ENCODE measurements at places on chromosomes 4 and X. TPM values are rescaled to one million over a fixed set of nuclear protein-coding genes. Genes with fewer than 3 reads are reported as not detected.

DNA sequence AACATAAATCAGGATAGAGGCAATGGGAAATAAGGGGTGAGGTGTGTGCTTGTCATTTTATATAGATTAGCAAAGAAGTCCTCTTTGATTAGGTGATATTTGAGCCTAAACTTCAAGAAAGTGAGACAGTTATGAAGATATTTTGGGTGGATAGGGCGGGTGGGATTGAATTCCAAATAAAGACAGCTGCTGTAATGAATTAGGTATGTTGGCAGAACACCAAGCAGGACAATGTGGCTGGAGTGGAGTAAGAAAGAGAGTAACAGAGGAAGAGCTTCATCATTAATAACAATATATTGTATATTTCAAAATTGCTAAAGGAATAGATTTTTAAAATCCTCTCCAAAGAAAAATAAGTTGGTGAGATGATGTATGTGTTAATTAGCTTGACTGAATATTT is 91.0 kb upstream of the CENPE start:
- DNase-seq, result no peak

DNA sequence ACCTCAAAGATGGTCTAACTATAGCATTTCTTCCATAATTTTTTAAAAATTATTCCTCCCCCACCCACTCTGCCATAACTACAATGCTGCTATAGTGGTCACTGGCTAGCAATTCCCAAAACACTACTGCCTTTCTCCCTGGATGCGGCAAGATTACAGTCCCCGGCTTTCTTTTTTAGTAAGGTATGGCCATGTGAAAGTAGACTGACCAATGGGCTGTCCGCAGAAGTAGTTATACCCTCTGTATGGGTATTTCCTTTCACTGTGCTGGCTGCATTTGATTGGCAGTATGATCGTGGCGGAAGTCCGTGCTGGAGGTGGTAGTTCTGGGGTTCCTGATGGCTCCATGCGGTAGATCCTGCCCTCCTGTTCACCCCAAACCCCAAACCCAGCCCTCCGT is 166.0 kb downstream of the FBXO8 start:
- no peak for DNase-seq

DNA sequence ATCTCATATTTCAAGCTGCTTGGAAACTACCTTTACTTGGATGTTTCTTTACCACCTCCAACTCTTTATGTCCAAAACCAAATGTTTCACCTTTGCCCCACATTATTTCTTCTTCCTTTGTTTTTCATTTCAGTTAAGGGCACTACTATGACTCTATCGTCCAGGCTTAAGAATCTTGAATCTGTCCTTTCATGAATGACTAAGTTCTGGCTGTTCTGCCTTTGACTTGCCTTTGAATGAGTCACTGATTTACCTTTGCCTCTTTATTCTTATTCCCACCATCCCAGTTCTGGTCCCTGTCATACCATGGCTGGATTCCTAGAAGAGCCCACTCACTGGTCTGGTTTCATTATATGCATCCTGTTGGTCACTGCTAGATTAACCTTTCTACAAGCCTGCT is 30.6 kb upstream of the PLAC1 start:
- DNase-seq, result no peak

- no peak for DNase-seq
Measured at GRCh38 chr4:38804654-38805295, at the start of gene TLR1. TLR1 (minus strand) TSS chr4:38804791; CDS start chr4:38798831, 5,960 bp downstream.

DNA sequence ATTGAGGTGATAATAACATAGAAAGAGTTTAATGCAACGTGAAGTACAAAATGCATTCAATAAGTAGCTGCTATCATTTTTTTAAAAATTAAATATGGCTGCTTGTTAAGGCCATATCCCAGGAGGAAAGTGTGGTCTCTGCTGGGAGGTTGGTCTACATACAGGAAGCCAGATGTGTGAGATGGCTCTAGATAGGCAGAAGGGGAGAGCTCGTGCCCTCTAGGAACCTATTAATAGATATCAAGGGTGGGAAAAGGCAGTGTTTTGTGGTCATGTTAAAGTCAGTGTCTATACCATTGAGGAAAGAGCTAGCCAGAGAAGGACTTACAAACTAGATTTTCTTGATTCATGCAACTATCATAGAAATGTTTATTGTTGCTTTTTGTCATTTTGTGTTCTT is 140.5 kb downstream of the KLHL8 start:
- DNase-seq, result no peak

DNA sequence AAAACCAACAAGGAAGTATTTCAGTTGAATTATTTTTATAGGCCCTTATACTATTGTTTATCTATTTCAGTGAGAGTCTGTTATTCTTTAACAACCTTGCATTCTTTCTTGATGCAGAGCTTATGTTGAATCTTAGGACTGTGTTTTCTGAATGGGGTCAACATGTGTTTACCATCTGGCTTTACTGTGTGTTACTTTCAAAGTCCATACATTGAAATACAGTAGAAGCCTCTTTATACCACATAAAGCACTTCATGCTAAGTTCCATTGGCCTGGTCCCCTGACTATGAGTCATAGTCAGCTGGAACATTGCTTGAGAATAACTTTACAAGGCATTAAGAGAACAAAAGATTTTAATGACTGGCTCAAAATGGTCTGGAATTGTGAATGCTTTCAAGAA is 152.6 kb downstream of the GASK1B start:
- no peak for DNase-seq

GRCh38 chr4:71167083-71167482 is 171.7 kb upstream of the SLC4A4 start:
- DNase-seq, result no peak

- DNase-seq, result no peak
Measured at GRCh38 chr4:182536221-182536811, 293.1 kb downstream of the TENM3 start.

- DNase-seq, result no peak
Measured at GRCh38 chrX:9072281-9072680, 38.4 kb upstream of the FAM9B start.

DNA sequence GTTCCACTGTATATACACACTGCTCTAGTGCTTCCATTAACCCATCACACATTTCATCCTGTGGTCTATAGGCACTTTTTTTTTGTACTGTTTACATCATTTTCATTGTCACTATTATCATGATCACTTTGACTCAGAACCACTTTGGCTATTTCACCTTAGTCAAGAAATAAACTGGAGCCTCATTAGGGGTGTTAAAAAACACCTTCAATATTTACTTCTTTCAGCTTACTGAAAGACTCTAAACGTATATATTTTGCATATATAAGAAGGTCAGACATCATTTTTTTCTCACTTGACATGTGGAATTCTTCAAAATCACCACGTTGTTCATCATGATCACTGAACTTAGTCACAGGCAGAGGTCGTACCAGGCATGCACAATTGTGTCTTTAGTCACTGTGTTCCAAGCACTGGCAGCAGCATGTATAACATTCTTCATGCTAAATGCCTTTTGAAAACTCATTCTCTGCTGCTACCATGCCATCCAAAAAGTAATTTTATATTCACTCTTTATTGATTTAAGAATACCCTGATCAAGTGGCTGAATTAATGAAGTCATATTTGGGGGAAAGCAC is 229.2 kb upstream of the ARSJ start:
- no peak for DNase-seq

UGT2A3 gene
- under 0.01 TPM for total RNA-seq

ETDA gene
- not detected for total RNA-seq

MAGIX gene
- 3.4 TPM for total RNA-seq
